Germinal center (tissue), 1 donor: ENCODE measurements at places on chromosomes 1 and 21.

DNA sequence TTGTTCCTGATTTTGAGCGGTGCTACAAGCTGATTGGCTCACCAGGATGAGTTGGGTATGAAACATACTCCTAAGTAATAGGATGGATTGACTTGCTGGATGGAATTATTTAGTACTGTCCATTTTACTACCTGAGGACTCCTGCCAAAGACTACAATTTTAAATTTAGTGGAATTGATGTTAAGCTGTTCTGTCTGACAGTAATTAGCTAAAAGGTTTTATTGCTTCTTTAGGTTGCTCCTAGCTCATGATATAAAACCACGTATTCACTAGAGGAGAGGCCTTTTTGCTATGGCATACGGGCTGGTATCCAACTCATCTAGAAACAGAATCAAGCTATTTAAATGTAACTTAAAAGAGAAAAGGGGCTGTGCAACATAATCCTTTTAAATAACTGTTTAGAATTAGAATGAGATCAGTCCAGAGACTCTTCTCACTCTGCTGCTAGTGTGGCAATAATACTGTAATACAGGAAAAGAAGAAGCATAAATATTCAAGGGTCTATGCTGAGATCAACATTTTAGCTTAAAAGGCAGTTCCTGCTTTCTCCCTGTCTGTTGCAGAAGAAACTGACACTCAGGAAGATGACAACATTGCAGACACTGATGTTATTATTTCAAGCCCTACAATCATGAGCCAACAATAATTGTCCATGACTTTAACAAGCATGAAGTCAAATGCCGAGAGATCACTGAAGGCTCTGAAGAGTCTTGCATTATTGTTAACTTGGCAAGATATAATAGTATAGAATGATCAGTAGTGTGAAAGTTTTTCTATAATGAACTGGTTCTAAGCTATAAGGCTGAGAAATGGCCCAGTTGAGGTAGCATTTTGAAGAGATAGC lies 258.7 kb upstream of the ADGRL4 start:
- no peak for DNase-seq

- no peak for DNase-seq
Measured at GRCh38 chr1:223695941-223696340, 16.4 kb upstream of the CAPN2 start.

GRCh38 chr1:17214876-17215544 lies 10.1 kb downstream of the PADI1 start:
- DNase-seq, result no peak

DNA sequence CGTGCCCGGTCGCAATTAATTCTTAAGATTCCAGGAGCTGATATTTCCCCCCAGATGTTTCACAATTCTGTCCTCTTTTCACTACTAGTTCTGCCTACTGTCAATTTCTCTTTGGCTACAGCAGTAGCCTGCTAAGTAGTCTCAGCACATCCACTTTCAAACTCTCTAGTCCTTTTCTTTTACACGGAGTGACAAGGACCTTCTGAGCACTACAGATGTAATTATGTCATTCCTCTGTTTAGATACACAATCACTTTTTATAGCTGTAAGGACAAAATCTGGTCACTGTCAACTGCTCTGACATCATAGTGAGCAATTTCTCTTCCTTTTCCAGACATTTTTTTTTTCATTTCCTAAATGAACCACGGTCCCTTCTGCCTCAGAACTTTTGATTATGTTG lies 421.7 kb upstream of the CHRM3 start:
- no peak for DNase-seq

DNA sequence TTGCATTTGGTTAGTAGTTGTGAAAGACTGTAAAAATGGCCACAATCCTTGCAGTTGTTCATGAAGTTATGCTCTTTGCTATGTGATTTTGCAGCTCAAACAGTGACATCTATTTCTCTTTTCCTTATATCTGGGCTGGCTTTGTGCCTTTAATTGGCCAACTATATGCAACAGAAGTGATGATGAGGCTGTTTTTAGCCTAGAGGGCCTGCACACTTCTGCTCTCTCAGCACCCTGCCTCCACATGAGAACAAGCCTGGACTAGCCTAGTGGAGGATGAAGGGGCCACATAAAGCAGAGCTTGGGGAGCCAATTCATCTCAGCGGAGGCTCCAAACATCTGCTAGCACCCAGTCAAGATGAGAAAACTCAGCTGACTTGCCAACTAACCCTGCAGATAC lies 339.8 kb downstream of the OMA1 start:
- DNase-seq, result no peak

- no peak for DNase-seq
Measured at GRCh38 chr1:85681087-85681486, 27.1 kb downstream of the ZNHIT6 start.

GRCh38 chr21:42515708-42516502 lies 2.3 kb downstream of the SLC37A1 start:
- no peak for DNase-seq

GRCh38 chr1:146007489-146008133 lies 11.2 kb upstream of the TXNIP start:
- DNase-seq, result no peak

DNA sequence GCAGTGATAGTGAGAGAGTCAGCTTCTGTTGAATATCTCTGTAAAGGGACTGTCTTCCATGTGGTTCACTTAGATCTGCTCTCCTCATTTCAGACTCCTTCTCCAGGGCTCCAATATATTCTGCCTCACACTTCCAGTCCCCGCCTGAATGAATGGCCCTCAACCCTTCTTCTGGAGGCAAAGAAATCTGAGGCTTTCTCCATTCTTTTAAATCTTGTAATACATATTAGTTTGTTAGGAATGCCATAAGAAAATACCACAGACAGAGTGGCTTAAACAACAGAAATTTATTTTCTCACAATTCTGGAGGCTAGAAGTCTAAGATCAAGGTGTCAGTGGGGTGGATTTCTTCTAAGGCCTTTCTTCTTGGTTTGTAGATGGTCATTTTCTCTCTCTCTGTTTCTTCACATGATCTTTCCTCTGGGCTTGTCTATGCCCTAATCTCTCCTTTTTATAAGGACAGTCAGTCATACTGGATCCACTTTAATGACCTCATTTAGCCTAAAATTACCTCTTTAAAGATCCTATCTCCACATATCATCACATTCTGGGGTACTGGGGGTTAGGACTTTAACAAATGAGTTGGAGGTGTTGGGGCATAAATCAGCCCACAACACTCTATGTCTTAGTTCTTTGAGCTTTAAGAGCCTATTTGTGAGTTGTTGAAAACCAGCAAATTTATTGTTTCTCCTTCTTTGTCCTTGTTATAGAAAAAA lies 128.5 kb upstream of the KCNK2 start:
- no peak for DNase-seq

DNA sequence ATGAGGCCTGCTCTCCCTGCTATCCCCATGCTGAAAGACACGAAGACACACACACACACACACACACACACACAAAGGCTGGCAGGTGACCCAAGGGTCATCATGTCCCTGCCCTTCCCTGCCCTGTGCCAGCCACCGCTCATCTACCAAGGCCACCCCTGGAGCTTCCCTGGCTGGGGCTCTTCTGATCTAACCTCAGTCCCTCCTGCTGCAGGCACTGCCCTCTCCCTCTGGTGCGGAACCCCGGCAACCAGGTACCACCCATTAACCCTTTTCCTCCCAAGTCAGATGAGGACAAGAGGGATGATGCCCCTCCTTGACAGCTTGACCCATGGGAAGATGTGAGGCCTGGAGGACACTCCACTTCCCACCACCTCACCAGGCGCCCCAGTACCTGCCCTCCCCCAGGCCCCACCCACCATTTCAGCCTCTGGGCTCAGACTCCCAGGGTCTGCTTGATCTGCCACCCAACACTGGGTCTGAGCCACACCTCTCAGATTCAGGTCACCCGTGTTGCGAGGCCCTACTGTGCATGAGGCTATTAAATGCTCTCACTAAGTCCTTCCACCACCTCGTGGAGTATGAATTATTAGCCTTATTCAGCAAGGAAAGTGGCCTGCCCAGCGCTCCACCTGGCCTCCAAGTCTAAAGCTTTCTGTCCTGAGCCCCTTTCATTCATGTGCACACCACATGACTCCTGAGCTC lies 2.5 kb downstream of the SDC3 start:
- no peak for DNase-seq

DNA sequence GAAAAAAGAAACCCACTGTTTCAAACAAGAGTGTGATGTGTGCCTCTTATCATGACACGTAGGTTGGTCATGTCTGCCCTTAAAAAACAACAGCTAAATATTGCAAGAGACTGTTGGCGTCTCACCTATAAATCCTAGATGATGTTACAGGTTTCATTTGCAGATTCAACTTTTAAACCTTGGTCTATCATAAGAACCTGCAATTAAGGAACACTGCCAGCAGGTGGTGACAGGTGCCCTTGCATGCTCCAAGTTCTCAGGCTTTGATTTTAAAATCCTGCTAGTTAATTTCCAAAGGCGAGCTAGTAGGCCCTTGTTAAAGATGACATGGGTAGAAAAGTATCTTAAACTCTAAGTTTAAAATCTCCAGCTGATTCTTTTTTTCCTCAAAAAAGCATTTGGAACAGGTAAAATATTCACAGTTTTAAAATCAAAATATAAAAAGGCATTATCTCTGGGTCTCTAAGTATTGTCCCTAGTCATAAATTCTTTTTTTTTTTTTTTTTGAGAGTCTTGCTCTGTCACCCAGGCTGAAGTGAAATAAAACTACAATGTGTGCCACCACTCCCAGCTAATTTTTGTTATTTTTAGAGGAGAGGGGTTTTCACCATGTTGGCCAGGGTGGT lies 39.1 kb downstream of the CLSTN1 start:
- DNase-seq, result peak; percentile 64

- peak; percentile 78 for DNase-seq
Measured at GRCh38 chr1:43991476-43992231, at the start of gene CCDC24. Gene CCDC24 (plus strand): TSS chr1:43991599. CDS start chr1:43991879, 280 bp downstream.

DNA sequence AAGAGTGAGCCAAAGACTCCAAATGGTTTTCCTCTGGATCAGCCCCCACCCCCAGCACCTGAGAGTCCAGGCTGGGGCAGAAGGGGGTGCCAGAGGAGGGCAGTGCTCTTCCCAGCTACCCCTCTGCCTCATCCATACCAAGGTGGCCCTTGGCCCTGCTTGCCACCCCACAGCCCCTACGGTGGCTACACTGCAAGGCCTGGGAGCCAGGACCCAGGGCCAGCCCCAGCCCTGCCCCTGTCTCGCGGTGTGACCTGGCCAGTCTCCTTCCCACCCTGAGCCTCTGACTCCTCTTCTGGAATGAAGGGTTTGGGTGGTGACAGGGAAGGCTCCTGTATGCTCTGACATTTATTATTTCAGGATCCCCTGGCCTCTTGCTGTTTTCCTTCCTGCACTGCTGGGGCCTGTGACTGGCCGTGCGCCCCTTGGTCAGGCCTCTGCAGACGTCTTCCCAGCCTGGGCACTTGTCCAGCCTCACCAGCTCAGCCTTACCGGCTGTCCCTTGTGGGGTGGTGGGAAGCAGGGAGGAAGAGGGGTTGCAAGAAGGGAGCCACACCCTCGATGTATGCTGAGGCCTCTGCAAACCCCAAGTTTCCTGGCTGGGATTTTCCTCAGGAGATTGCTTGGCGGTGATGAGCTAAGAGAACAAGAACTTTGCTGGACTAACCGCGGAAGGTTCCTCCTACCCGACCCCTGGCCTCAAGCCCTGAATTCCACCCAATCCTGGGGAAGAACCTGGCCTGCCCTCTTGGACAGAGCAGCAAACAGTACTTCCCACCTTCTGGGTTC lies 13.5 kb downstream of the ASAP3 start:
- no peak for DNase-seq

- DNase-seq, result no peak
Measured at GRCh38 chr1:186802388-186802787, 26.4 kb upstream of the PLA2G4A start.

DNA sequence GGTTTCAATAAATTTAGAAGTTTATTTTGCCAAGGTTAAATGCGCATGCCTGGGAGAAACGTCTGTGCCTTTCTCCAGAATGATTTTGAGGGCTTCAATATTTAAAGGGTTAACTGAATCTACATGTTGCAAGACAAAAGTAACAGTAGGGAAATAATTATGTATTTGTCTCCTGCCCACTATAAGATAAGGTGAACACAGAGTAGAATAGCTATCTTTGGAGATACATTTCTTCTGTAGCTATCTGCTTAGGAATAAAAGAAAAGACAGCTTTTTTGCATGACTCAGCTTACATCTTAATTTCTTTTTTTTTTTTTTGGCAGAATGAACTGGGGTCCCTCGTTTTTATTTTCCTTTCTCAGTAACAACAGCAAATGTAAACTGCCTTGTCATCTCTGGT lies 1351.6 kb downstream of the AMY1C start:
- DNase-seq, result no peak

DNA sequence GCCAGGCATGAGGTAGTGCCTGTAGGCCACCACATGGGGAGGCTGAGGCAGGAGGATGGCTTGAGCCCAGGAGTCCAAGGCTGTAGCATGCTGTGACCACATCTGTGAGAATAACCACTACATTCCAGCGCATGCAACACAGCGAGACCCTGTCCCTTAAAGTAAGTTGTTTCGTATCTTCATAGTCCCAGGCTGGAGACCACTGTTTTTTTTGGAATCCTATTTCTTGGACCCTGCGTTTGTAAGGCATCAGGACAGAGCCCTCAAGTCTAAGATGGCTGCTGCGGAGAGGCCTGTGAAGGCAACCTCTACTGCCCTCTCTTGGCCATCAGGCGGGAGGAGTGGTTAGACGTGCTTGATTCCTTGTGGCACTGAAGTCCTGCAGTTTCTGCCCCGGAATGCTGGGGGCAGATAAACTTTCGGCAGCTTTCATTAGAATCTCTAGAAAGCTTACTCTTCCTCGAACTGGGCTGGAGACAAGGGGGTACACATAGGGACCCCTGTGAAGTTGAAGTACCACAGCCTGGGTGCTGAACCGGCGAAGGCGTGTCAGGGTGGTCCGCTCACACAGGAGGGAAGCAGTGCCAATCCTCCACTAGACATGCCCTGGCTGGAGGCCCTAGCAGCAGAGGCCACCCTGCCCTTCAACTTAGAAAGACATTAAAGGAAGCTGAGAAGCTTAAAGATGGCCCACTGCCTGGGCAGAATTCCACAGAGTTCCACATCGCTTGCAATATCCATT lies 36.6 kb downstream of the RABIF start:
- peak; percentile 34 for DNase-seq

GRCh38 chr1:20767271-20767670 lies 19.8 kb downstream of the HP1BP3 start:
- no peak for DNase-seq

GRCh38 chr1:44072204-44072603 lies 40.9 kb upstream of the SLC6A9 start:
- DNase-seq, result no peak

DNA sequence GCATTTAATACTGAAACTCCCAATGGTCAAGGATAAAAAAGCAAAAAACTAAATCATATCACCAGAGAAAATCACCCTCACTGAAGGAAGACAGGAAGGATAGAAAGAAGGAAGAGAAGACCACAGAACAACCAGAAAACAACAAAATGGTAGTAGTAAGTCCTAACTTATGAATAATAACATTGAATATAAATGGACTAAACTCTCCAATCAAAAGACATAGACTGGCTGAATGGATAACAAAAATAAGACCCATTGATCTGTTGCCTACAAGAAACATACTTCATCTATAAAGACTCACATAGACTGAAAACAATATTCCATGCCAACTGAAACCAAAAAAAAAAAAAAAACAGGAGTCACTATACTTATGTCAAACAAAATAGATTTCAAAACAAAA lies 347.7 kb downstream of the NCAM2 start:
- no peak for DNase-seq
